T1000 (cell line): ENCODE measurements at places on chromosomes 16 and 17.

- DNase-seq, result no peak
These were observed 23.3 kb downstream of the ACTG1 start for GRCh38 chr17:81489012-81489997.

DNA sequence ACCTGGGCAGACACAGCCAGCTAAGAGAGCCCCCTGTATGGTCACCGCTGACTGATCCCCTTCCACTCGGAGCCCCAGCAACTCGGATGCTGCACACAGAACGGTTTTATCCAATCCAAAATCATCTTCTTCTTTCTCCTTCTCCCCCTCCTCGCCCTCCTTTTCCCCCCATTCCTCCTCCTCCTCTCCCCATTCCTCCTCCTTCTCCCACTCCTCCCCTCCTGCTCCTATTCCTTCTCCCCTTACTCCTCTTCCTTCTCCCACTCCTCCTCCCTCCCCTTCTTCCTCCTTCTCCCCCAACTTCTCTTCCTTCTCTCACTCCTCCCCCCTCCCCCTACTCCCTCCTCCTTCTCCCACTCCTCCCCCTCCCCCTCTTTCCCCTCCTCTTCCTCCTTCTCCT lies 30.4 kb upstream of the MEAK7 start:
- DNase-seq, result no peak

DNA sequence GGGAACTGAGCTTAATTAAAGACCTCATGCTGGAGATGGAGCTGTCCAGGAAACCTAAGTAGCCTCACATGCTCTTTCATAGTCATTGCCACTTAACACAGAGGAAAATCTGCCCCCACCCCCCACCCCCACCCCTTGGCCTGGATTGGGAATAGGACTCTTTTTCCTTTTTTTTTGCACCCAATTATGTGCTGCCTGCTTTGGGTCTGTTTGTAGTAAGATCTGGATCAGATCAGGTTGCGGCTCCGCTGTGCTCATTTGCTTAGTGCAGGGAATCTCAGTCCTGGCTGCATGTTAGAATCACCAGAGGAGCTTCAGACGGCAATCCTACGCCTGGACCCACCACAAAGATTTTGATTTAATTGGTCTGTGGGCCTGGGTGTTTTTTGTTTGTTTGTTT lies 219.0 kb downstream of the UTP18 start:
- no peak for DNase-seq

DNA sequence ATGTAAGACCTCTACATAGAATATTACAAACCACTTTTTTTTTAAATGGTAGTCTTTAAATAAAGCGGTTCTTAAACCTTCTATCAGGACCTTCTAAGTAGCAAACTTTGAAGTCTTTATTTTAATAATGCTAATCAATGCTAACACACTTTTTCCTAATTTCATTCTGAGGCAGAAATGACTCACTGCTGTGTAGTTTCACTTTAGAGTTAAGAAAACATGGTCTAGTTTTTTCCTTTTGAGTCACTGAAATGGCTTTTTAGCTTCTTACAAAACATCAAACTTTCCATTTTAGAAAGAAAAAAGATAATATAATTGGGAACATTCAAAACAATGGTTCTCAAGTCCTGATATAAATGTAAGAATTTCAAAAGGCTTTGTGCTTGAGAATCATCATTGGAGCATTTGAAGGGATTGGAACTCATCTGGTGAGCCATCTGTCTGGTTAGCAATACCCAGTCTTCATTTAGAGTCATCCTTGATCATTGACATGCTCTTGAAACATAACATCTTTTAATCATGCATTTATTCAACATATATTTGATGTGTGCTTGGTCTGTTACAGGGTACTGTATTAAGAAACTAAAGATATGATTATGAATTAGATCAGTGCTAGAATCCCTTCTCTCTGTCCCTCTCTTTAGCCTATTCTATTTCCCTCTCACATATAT lies 258.3 kb upstream of the MON1B start:
- no peak for DNase-seq

DNA sequence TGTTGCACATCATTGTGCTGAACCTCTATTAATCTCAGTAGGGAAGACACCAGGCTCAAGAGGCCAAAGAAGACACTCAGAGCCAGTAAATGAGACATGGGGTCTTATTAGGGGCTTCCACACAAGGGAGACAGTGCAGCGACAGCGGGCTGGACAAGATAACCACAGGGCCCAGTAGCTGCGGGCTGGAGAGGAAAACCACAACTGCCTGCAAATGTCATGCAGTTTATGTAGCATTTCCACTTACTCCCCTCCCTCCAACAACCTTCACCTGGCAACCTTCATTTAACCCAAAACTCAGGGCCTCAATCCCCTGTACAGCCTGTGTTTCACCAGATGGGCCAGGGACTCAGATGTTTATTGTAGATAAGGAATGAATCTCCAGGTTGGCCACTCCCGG lies 185.6 kb downstream of the UTP18 start:
- DNase-seq, result no peak

- no peak for DNase-seq
These were observed 75.8 kb downstream of the PITPNC1 start for GRCh38 chr17:67452681-67453554.

DNA sequence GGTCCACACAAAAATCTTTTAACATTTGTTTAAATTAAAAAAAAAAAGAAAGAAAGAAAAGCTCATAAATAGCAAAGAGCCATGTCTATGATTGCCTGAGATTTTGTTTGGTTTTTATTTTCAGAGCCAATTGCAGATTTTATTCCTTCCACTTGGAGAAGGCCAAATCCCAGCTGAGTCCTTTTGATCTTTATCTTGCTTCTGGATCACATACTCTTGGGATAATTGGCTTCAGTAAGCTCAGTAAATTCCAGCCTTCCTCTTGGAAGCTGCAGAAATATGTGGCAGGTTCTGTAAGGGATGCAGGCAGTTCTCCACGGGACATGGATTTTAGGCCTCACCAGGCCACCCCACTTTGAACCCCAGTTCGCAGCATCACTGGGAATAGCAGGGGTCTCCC lies 63.3 kb upstream of the TMC5 start:
- no peak for DNase-seq

GRCh38 chr17:36106493-36106835 lies 2.8 kb downstream of the CCL4 start:
- no peak for DNase-seq

GRCh38 chr16:70298988-70299938 lies at the start of gene DDX19B:
TSS of gene DDX19B (plus strand) at chr16:70299186. CDS start at chr16:70299298, 112 bp downstream.
- peak; percentile 37 for DNase-seq

- no peak for DNase-seq
These were observed 3.8 kb downstream of the NKIRAS2 start for GRCh38 chr17:42023524-42024349.

- no peak for DNase-seq
These were observed 1275.1 kb upstream of the CDH8 start for GRCh38 chr16:63311313-63311712.

- DNase-seq, result no peak
These were observed 390.7 kb downstream of the GRIN2A start for GRCh38 chr16:9791556-9791955.

GRCh38 chr17:79072544-79072943 lies 2.1 kb upstream of the ENGASE start:
- no peak for DNase-seq

DNA sequence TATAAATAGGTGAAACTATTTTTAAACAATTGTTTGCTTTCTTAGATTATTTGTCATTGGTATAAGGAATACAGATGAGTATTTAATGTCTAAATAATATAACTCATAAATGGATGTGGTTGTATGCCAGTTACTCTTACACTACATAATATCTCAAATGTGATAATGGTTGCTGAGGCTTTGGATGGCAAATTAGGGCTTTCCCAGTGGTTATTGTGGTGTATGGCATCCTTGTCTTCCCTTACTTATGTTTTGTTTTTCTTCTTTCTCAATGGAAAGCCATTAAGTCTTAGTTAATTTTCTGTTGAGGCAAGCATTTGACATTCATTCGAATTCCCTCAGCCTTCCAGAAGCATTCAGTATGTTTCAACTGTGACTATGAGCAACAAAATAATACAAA lies 10.5 kb downstream of the OMG start:
- no peak for DNase-seq

- no peak for DNase-seq
These were observed 212.8 kb upstream of the ELAC2 start for GRCh38 chr17:13230350-13231264.

DNA sequence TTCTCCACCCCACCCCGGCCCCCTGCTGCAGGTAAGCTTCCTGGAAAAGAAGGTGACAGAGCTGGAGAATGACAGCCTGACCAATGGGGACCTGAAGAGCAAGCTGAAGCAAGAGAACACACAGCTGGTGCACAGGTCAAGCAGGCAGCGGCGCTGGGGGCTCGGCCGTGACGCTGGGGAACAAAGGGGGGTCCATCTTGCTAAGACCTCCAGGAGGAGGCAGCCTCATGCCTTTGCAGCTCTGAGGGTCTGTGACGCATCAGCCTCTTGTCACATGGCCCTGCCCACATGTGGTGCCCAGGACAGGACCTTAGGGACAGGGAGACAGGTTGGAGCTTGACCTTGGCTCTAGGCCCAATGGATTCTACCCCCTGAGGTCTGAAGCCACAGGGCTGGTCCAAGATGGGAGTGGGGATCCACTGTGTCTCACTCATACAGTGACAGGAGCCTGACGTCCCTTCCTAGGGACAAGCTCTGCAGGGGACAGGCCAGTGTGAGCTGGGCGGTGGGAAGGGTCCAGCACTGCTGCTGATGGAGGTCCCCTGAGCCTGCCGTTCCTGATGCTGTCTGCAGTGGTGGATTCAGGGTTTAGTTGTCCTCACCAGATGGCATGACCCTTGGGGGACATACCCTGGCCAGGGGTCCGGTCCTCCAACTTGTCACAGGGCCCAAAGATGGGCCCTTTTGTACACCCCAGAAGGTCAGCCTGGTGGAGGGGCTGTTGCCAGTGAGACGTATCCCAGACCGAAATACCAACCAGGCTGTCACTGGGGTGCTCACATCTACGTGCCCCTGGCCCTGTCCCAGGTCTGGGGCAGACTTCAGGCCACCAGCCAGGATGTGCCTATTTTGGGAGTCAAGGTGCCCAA lies 132.6 kb downstream of the RAB11FIP4 start:
- DNase-seq, result no peak

- no peak for DNase-seq
These were observed 143.1 kb upstream of the GSE1 start for GRCh38 chr16:85469929-85470590.

DNA sequence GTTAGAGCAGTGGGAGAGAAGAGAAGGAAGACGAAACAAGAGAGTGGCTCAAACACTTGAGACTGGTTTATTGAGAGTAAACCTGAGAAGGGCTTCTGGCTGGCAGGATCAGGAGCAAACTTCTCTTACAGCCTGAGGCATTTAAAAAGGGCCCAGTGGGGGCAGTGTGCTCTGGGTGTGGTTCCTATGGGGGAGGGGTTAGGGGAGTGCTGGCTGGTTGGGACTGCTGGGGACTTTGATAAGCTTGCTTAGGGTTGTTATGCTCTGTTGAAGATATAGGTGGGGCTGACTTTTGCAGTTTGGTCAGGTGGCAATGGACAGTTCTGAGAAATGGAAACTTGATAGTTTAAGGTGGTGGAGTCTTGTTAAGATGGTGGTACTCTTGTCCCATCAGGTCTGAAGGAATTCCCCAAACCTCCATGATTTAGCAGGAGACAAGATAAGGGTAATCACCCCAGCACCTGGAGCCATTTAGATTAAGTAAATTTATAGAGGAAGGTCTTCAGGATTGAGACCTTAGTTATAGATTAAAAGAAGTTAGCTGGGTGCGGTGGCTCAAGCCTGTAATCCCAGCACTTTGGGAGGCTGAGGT lies 79.3 kb downstream of the EMP2 start:
- DNase-seq, result no peak

- no peak for DNase-seq
These were observed 24.5 kb downstream of the RCVRN start for GRCh38 chr17:9880582-9880999.

DNA sequence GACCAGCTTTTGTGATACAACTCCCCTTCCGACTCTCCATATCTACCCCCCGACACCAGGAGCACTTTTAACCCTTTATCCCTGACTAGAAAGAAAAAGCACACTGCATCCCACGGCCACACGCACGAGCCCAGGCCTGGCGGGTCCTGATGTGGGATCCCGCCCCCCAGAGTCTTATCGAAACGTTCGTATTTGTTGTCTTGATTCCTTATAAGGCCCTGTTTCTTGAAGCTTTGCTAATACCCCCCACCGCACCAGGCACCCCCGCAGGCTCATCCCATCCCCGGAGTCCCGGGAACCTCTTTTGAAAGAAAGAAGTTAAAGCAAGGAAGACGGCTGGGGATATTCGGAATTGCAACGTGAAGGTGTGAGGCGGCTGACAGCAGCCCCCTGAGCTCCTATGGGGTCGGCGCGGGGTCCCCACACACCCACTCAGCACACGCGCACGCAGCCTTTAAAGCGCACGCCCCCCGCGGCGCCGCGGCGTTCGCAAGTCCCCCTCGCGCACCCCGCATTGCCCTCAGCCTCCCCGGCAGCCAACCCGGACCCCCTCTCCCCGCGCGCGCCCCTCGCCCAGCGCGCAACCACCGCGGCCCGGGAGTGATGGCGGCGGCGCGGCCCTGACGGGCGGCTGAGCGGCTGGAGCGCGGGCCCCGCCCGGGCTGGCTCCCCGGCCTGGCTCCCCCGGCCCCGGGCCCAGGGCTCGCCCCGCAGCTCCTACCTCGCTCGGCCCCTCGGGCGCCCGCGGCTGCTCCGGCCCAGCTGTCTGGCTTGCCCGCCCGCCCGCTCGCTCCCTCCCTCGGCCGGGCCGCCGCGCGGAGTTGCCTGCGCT lies 448 bp downstream of the STAT5B start:
- no peak for DNase-seq

DNA sequence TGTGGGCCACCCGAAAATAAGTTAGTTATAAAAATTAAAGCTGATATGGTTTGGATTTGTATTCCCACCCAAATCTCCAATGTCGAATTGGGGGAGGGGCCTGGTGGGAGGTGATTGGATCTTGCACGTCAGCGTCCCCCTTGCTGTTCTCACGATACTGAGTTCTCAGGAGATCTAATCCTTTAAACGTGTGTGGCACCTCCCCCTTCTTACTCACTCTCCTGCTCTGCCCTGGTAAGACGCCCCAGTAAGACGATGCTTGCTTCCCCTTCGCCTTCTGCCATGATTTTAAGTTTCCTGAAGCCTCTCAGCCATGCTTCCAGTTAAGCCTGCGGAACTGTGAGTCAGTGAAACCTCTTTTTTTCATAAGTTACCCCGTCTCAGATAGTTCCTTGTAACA lies 35.4 kb downstream of the SYCE1L start:
- DNase-seq, result no peak
